ENCODE measurements at places on chromosomes 11 and 22.

DNA sequence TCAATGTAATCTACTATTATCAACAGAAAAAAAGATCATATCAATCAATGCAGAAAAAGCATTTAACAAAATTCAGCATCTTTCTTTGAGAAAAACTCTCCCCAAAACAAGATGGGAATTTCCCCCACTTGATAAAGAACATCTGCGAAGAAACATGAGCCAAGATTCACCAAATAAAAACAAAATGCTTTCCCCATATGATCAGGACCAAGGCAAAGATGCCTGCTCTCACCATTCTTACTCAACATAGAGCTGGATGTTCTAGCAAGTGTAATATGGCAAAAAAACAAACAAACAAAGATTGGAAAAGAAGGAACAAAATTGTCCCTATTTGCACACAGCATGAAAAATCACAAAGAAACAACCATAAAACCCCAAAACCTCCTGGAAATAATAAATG is 23.4 kb downstream of the SHANK2 start:
- no peak for DNase-seq

DNA sequence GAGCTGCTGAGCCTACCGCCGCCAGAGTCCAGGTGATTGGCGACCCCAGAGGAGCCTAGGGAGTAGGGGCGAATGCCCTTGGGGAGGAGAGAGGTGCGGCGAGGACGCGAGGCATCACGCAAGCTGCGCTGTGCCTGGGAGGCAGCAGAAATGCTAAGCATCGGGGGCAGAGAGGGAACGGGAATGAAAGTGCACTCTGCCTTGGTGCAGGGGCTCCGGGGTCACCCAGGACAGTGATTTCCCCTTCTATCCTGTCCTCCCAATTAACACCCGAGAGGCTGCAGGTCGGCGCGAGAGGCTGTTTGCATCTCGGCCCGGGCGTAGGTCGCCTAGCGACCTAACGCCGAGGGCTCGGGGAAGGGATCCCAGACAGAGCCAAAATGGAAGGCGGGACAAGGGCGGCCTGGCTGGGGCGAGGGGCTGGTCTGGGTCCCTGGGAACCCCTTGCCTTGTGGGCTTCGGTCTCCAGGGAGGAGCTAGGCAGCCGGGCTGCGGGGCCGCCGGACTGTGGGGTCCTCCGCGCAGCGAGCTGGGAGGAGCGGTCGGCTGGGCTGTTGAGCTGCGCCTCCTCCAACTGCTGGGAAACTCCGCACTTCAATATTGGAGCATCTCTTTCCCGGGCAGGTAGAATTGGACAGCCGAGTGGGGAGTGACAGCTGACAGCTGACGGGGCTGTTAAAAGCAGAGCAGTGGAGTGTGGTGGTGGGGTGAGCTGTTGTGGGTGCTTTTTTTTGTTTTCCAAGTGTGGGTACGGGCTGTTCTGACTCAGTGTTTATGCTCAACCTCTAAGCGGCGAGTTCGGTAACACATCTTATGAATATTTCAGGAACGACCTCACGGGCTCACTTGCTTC is 657 bp downstream of the ELMOD1 start:
- peak; percentile 3 for DNase-seq

DNA sequence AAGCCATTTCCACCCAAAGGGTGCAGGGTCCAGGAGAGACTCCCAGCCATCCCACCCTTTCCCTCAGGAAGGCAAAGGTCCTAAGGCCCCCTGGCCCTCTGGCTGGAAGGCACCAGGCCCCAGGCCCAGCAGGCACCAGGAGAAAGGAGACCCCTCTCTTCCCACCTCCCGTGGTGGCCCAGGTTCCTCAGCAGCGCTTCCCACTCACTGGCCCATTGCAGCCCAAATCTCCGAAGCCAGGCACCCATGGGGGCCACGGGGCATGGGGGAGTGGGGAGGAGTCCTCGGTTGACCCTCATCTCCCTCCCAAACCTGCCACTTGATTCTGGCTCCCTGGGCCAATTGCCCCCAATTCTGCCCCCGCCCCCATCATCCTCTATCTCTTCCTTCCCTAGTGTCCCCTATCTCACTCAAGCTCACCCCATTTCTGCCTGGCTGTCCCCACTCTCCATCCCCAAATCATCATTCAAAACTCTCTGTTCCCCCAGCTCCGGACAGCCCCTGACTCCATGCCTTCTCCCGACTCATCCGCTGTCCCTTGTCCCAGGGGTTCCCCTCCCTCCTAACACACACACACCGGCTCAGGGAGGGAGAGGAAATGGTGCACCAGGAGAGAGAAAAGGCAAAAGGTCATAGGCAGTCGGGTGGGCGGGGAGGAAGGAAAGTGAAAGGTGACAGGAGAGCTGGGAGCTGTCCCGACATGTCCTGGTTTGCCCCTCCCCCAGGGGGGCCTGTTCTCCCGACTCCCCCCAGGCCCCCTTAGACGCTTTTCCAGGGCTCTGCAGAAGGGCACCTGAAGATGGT is 1.2 kb downstream of the LIF start:
- no peak for DNase-seq

GRCh38 chr11:63937713-63938478 is 906 bp upstream of the NAA40 start:
- no peak for DNase-seq

GRCh38 chr11:67277231-67277961 is 11.1 kb downstream of the GRK2 start:
- peak; percentile 95 for DNase-seq

GRCh38 chr11:44011797-44012196 is 36.0 kb upstream of the ACCSL start:
- no peak for DNase-seq

DNA sequence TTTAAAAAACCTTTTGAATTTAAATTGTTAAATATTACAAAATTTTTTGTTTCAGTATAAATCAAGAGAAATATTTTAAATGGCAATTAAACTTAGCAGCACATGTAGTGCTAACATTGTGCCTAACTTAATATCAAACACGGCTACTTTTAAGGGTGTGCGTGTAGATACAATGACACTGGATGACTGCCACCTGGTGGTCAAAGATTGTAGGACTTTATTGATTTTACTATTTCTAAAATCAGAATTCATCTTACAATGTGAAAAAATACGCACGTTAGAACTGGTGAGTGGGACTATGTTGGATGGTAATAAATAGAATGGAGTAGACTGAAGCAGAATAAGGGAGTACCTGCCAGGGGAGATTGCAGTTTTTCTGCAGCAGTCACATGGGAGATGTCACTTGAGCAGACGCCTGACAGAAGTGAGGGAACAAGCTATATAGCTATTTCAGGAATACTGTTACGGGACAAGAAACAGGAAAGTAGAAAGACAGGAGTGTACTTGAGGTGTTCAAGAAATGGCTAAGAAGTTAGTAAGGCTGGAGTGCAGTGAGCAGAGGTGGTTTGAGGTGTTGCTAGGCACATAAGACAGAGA is 52.9 kb downstream of the UVRAG start:
- DNase-seq: peak; percentile 54

DNA sequence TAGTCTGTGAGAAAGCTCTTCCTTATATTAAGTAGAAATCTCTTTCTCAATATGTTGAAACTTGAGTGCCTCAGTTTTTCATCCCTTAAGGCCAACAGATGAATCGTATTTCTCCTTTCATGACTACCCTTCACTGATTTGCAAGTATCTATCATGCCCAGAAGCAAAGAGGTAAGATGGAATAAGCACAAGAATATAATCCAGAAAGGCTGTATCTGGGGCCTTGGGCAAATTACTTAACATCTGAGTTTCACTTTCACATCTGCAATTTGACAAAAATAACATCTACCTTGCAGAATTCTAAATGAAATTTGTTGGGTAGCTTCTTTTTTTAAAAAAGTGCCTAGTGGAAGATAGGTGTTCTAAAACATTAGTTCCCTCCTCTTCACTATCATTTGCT is 552.4 kb upstream of the ANO5 start:
- no peak for DNase-seq

DNA sequence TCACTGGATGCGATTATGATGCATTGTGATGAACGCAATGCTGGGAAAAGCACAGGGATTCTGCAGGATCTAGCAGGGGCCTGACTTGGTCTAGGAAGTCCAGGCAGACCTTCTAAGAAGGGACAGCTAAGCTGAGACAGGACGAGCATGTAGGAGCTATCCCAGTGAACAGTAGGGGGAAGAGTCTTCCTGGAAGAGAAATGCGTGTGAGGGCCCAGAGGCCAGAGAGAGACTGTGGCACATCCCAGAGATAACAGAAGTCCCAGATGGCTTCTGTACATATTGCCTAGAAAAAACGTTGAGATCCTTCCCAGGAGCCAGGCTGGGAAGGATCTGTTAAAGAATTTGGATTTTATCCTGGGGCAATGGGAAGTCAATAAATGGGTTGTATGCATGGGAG is 24.6 kb downstream of the RCN1 start:
- no peak for DNase-seq

DNA sequence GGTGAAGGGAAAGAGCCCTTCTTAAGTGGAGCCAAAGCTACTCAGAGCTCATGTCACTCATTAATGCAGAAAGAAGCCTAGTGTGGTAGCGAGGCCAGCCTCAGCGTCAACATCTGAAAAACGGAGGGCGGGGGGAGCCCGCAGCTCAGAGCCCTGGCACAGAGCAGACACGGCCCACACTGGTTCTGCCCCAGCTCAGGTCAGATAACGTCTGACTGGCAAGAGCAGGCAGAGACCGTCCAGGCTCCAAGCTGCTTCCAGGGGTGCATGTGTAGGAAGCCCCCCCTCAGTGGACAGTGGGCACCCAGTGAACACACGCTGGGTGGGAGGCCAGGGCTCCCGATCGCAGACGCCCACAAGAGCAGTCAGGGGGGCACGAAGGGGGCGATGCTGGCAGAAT is 100.8 kb downstream of the SHANK2 start:
- no peak for DNase-seq

DNA sequence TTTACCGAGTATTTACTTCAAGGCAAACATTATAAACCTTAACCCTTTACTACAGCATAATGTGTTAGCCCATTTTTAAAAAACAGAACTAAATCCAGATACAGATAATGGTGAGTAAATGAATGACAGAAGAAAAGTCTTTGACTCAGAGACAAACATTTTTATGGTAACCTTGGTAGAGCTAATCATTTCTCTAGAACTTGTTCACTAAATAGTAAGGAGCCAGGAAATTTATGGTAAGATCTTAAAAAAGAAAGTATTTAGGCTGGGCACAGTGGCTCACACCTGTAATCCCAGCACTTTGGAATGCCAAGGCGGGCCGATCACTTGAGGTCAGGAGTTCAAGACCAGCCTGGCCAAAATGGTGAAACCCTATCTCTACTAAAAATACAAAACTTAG is 11.5 kb upstream of the FUT4 start:
- DNase-seq: no peak

GRCh38 chr11:4071914-4072313 is 22.7 kb upstream of the RRM1 start:
- DNase-seq: no peak

DNA sequence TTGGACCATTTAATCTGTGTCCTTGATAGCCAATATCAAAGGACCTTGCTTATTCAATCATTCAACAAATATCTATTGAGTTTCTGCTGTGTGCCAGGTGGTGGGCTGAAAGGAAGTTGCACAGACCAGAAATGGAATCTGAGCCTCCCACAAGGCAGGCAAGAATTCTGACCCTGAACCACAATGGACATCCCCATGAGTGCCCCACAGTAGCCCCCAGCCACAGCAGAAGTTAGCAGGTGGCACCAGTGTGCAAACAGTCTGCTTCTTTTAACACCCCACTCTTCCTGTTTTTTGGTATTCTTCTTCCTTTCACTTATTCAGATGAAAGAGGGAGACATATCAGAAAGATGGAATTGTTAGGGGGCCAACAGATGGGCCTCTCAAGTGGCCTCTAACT is 12.2 kb upstream of the SERPING1 start:
- no peak for DNase-seq

DNA sequence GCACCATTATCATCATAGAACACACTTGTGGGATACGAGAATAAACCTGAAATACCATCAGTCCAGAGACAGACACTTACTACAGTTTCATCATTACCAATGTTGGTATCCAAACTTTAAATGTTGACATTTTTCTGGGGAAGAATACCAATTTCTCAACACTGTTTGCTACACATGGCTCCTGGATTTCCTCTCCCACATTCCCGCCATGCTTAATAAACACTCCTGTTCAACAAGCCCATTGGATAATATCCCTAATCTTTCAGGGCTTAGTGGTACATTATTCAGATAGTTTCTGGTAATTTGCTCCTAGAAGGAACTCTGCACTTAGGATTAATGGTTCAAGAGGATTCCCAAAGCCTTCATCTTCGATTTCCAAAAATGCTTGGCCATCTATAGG is 48.2 kb downstream of the CSF2RB start:
- DNase-seq: no peak

DNA sequence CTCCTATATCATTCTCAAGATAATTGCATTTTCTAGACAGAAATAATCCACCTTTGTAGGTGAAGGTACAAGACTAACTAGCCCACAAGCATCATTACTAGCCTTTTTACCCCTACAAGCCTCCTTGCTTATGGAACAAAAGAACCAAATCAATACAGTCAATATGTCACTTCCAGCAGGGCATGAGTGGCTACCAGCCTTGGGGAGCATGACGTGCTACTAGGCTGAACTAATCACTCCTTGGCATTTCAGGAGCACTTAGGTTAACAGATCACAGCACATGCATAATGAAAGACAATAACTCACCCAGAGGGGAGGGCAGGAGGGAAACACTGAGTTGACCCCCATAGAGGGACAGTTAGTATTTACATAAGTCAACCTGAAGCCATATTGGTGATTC is 2.7 kb downstream of the DRD2 start:
- DNase-seq: no peak

DNA sequence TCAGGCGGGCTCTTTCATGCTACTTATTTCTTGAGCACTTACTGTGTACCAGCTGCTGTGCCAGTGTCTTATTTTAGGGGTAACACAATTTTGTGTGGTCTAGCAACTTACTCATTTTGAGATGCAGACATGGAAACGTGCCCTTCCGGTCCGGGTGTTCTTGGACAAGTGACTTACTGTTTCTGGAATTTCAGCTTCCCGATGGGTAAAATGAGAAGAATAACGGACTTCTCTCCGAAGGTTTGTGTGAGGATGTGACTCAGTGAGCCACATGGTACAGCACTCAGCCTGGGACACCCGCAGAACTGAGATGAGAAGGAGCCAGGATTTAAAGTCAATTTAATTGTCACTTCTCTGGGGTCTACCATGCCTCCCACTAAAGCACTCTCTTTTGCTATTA is 114.5 kb upstream of the SYT13 start:
- no peak for DNase-seq

DNA sequence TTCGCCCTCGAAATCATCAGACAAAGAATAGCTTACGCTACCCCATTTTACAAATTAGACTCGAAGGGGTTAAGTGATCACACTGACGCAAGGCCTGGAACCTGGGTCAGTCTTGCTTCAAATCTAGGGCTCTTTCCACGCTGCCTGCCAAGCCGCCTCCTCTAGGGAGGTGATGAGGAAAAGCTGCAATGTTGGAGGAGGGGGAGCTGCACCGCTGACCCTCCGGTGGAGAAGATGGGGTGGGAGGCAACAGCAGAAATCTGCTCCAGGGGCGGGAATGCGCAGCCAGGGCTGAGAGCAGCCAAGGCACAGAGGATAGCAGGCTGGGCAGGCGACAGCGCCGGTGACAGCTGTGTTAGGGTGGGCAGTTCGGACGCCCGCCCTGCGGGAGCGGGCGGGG is 595 bp downstream of the SYVN1 start:
- no peak for DNase-seq

GRCh38 chr11:95256321-95256779 is 25.3 kb upstream of the SESN3 start:
- DNase-seq: peak; percentile 39

All from CD4-positive, alpha-beta T cell treated with Interleukin-6 at 100 ng/mL for 8 hours (primary cell).